Activated CD4-positive, alpha-beta T cell treated with anti-CD3 and anti-CD28 coated beads for 24 hours (primary cell): ENCODE measurements at places on chromosomes 2 and 18.
A peak's percentile ranks its signal among the peaks of the same experiment; 100 is the strongest.

GRCh38 chr18:21830532-21830931 lies 89.9 kb downstream of the MIB1 start:
- no peak for DNase-seq

DNA sequence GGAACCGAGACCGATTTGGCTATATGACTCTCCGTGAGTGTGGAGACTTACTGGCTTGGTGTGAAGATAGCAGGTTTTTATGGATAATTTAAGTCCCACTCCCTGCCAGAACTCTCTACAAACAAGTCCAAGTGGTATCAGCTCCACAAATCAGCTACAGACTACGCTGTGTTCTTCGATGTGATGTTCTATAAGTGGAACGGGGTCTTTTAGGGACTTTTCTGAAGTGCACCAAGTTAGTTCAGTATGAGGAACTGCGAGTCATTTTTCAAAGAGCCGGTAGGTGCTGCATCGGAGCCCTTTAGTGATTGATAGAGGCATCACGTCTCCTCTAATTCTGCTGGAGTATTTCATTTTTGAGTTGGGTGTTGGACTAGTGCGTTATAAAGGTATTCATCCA lies 107.1 kb downstream of the TSHZ1 start:
- DNase-seq, result no peak

GRCh38 chr2:192195548-192196418 lies 1.1 kb upstream of the TMEFF2 start:
- DNase-seq, result no peak

DNA sequence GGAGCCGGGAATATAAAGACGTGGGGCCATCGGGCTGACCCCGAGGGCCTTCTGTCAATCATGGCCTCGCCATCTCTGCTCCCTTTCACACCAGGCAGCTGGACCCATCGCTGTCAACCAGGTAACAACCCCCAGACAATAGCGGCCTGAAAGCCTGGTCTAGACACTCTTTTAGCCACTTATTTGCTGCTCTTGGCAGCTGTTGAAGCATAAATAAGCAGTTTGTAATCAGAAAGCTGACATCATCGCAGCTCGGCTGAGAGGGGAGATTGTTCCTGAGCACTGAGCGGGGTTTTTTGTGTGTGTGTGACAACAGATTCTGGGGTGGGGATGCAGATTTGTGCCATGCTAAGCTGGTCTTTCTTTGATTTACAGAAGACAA lies 423.6 kb upstream of the POU3F3 start:
- no peak for DNase-seq

- DNase-seq, result no peak
Observed at GRCh38 chr18:71450257-71450656, 1093.9 kb downstream of the CBLN2 start.

DNA sequence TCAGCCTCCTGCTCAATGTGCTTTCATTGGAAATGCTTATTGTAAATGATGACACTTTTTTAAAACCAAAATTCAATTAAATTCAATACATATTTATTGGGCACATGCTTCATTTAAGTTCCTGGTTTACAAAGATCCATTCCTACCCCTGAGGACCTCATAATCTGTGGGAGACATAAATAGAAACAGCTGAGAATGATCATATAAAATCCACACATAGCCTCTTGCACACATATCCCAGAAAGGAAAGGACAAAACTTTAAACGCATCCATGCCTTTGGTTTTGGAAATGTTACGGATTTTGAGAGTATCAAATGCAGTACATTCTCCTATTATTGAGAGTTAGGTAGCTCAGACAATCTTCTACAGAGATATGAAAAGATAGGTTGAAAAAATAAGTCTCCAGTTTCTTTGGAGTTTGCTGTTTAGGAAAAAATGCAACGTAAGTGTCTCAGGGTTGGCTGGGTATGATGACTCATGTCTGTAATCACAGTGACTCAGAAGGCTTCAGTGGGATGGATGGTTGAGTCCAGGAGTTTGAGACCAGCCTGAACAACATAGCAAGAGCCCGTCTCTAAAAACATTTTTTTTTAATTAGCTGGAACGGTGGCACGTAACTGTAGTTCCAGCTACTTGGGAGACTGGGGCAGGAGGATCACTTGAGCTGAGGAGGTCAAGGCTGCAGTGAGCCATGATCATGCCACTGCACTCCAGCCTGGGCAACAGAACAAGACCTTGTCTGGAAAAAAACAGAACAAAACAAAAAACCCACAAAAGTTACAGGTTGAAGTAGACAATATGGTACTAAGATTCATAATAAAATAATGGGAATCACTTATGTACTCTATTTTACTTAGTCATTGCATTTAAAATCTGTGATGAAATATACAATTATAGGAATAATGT lies 3.9 kb upstream of the PRELID3A start:
- DNase-seq, result no peak

DNA sequence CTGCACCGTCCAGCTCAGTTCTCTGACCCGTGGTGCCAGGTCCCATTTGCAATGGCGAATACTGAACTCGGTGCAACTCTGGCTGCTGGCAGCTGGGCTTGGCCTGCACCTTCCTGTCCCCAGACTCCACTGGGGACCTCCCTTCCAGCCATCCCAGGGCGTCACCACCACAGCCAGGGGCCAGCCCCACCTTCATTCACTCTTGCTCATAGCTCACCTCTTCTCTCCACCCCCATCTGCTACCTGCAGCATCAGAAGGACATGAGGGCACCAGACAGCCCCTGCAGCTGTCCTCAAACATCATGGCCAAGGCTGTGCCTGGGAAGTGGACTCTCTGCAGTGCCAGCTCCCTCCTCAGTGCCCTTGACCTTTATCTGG lies 16.2 kb upstream of the ALPI start:
- no peak for DNase-seq

GRCh38 chr2:46303233-46303632 lies 6.0 kb downstream of the EPAS1 start:
- DNase-seq, result no peak

DNA sequence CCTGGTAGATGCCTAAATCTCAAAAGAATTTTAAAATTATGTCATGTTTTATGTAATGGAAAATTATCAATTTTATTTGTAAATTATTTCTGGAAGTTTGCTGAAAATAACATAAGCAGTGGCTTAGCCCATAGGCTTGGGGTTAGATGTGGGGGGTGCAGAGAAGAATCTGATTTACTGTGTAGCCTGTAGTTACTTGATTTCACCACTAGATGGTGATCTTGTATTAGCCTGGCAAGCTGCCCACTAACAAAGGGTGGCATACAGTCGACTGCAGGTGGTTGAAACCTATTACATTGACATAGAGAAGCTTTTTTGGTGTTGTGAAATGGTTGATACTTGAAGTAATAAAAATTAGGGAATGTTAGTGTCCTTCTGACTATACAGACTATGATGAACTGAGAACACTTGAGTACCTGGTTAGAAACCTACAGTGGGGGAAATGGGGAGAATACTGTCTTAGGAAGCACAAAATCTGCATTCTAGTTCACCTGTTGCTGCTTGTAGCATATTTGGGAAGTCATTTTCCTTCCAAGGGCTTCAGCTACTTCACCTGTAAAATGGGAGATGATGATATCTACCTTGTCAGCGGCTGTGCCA lies 191.0 kb upstream of the LHCGR start:
- DNase-seq, result peak; percentile 4

GRCh38 chr2:119947535-119947934 lies 65.3 kb upstream of the EPB41L5 start:
- DNase-seq, result no peak

DNA sequence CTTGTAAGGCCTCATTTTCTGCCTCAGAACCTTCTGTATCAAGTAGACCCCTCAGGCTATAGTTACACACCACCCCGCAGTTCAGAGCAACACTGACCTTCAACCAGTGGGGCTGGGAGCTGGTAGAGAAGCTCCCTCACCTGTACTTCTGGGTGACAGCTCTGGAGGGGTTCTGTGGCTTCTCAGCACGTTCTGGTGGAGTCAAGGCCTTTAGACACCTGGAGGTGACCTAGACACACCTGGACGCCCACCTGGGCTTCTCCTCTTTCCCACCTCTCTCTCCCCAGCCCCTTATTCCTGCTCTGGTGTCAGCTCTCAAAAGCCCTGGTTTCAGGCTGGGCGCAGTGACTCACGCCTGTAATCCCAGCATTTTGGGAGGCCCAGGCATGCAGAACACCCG lies 7.3 kb upstream of the CIB4 start:
- DNase-seq, result no peak

DNA sequence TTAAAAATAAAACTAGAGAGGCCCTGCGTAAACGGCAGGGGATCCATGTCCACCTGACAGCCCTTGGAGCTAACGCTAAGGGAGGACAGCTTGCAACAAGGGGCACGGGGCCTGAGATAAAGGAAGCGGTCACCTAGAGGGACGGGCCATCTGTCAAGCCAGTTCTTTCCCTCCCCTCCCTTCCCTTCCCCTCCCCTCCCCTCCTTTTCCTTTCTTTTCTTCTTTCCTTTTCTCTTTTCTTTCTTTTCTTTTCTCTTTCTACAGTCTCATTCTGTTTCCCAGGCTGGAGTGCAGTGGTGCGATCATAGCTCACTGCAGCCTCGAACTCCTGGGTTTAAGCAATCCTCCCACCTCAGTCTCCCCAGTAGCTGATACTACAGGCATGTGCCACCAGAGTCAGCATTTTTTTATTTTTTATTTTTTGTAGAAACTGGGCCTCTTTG lies 34.5 kb upstream of the CTAGE1 start:
- no peak for DNase-seq

DNA sequence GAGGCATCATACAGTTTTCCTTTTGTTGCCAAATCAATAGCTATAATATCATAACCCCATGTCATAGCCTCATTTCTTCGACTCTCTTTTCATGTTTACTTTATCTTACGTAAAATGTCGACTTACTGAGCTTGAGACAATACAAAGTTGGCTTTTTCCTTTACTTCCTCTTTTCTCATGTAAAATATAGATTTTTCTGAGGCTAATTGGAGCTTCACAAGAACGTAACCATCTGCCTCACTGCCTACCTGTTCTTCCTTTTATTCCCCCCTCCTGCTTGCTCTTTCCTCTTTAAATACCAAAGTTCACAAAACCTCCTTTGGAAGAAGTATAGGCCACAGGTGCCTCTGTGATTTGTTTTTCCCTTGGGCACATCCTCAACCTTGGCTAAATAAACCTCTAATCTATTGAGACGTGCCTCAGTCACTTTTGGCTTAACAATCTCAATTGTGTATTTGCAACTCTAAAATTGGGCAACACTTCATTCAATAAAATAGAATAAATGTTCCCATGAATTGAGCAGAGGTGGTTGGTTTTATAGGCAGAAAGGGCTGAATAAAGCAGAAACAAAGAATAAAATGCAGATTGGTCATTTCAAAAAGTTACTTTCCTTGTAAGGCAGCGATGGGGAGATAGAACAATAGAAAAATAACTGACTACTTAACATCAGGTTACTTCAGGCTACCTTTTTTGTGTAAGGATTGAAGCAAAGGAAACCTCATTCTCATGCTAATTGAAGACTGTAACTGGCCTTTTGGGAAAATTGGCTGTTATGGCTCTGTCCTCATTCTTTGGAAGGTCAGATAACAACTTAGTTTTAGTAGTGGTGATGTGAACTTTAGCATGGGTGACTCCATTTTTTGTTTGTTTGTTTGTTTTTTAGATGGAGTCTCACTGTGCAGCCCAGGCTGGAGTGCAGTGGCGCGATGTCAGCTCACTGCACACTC lies 21.3 kb downstream of the COMMD1 start:
- no peak for DNase-seq

DNA sequence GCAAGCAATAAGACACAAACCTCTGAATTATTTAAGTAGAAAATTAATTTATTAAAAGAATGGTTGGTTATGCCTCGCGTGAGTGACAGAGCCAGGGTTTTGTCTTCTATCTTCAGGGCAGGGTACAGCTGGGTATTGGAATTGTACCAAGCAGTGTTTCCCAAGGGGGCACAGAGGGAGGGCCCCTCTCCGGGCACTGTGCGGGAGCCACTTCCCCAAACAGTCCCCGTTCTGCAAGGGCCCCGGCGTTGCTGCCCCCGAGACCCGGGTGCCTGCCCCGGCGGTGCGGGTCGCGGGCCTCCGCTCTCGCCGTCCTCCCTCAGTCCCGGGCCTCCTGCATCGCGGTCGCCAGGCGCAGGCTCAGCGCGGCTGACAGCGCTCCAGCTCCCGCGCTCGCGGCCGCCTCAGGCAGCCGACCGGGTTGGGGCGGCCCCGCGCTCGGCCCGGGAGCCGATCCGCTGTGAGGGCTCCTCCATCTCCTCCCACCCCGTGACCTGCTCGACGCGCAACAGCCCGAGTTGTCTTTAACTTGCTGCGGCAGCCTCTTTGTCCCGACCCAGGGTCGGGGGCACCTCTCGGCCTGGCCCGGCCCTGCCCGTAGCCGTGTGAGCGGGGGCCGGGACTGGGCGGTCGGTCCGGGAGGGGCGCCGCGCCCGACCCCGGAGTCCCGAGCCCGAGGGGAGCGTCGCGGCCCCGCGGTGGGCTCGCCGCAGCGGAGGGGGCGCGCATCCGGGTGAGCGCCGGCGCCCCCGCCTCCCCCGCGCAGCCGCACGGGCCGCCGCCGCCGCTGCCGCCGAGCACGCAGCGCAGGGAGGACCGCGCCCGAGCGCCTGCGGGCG lies 620 bp upstream of the GALNT1 start:
- peak; percentile 20 for DNase-seq

- no peak for DNase-seq
Observed at GRCh38 chr2:101775636-101776035, 78.1 kb downstream of the MAP4K4 start.

DNA sequence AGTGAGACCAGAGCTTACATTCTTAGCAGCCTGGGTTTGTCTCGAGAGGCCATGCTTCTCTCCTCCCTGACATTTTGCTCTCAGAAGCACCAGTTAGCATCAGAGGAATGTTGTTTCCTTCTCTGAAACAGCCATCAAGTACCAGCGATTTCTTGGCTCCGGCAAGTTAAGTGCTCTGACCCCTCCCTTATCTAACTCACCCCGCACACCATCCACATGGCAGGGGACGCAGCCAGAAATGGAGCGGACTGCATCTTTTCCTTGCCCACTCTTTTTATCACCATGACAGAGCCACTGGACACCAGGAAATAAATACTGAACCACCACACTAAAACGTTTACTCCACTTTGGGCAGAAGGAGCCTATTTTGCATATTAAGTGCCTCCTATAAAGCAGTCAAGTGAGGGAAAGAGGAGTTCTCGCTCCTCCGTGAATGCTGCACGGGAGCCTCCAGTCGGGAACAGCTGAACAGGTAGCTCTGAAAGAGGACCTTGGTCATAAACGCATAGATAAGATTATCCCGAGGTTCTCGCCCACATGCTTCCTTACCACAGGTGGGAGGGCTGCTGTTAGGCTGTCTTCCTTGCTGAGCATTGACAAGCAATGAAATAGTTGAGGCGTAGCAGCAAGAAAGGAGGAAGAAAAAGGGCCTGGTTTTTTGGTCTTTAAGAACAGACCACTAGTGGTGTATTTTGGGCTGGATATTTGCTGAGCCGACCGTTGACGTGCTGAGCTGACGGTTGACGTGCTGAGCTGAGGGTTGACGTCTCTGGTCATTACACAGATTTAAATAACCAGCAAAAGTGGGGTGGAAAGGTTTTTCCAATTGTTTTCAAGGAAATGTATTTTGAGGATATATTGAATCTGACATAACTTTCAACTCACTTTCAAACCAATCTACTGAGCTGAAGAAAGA lies 71.4 kb upstream of the ITGB6 start:
- DNase-seq, result no peak
